ENCODE measurements at places on chromosomes 7 and 10. TPM values are rescaled to one million over a fixed set of nuclear protein-coding genes. Genes with fewer than 3 reads are reported as not detected.

Gene HMX2
- not detected for total RNA-seq

Gene OR2A12
- total RNA-seq = not detected

Gene MRPS24
- 92.8 TPM for total RNA-seq

Gene PDE6C
- total RNA-seq = not detected

Gene ATAD1
- 86.7 TPM for total RNA-seq

Gene PDE1C
- total RNA-seq = 1.2 TPM

Gene FAM237B
- not detected for total RNA-seq

Gene COL26A1
- total RNA-seq = not detected

Gene BUD31
- total RNA-seq = 108 TPM

Gene TRIM4
- 40.1 TPM for total RNA-seq

Gene SYT15
- not detected for total RNA-seq

Gene FGL2
- total RNA-seq = not detected

Gene FIS1
- 207 TPM for total RNA-seq

Gene TMEM139
- total RNA-seq = 13.5 TPM

Gene TEX47
- total RNA-seq = not detected

Gene MLXIPL
- not detected for total RNA-seq

Gene RBM33
- total RNA-seq = 11.1 TPM

Gene HMX3
- total RNA-seq = not detected

Gene PLCE1
- 0.85 TPM for total RNA-seq

Gene CPA2
- total RNA-seq = not detected

Gene CLDN3
- not detected for total RNA-seq

Gene LIPK
- total RNA-seq = 0.48 TPM

Gene TCAF2
- 4.1 TPM for total RNA-seq

Gene MARVELD1
- total RNA-seq = 12.6 TPM

Gene EPHB6
- total RNA-seq = 0.72 TPM

Gene LOXL4
- 0.64 TPM for total RNA-seq

Gene CCDC3
- total RNA-seq = 0.96 TPM

Gene NPSR1
- not detected for total RNA-seq

Gene PKD1L1
- not detected for total RNA-seq

Gene CUBN
- total RNA-seq = 0.85 TPM

Gene PRSS37
- total RNA-seq = not detected

Gene ANKRD1
- 0.21 TPM for total RNA-seq

Gene CASP2
- total RNA-seq = 15.7 TPM

Gene TUBAL3
- total RNA-seq = 0.72 TPM

Gene ZNF786
- 4.3 TPM for total RNA-seq

Gene NEUROG3
- total RNA-seq = not detected

Gene CCDC136
- 0.43 TPM for total RNA-seq

Measured in tracheal epithelial cell (primary cell).